Karpas-422 (cell line): ENCODE measurements at places on chromosomes 5 and 9. TPM values are rescaled to one million over a fixed set of nuclear protein-coding genes. Genes with fewer than 3 reads are reported as not detected.

NDOR1 gene
- 7.8 and 13.1 TPM in 2 replicates for total RNA-seq

ANKRD34B gene
- not detected in 2 replicates for total RNA-seq

GRXCR2 gene
- total RNA-seq, result not detected in 2 replicates

CYSRT1 gene
- total RNA-seq, result 0.75 and 1.2 TPM in 2 replicates

ZNF618 gene
- not detected in 2 replicates for total RNA-seq

AQP7 gene
- total RNA-seq, result not detected in 2 replicates

AGXT2 gene
- total RNA-seq, result not detected in 2 replicates

C9orf153 gene
- 2.9 TPM in 1 of 2 replicates, not detected in the other for total RNA-seq

LEAP2 gene
- 3.1 and 6.6 TPM in 2 replicates for total RNA-seq

BRINP1 gene
- total RNA-seq, result not detected in 2 replicates

TRIM23 gene
- 32.1 and 44.1 TPM in 2 replicates for total RNA-seq

CDHR2 gene
- 0.04 and 0.07 TPM in 2 replicates for total RNA-seq

DMRT2 gene
- total RNA-seq, result not detected in 2 replicates

SMIM23 gene
- total RNA-seq, result not detected in 2 replicates

SLC46A2 gene
- total RNA-seq, result not detected in 2 replicates

PCDHA4 gene
- total RNA-seq, result not detected in 2 replicates

PLCXD3 gene
- total RNA-seq, result not detected in 2 replicates

KCTD16 gene
- 0.11 and 0.36 TPM in 2 replicates for total RNA-seq

CIZ1 gene
- 62.7 and 84.0 TPM in 2 replicates for total RNA-seq

RANBP3L gene
- 0.18 and 0.22 TPM in 2 replicates for total RNA-seq

PDCD1LG2 gene
- not detected in 2 replicates for total RNA-seq

ELOVL7 gene
- 0.11 TPM in 1 of 2 replicates, not detected in the other for total RNA-seq

GFRA3 gene
- 0.37 TPM in 1 of 2 replicates, not detected in the other for total RNA-seq

SPINK7 gene
- not detected in 2 replicates for total RNA-seq

ARL15 gene
- 1.3 and 10.7 TPM in 2 replicates for total RNA-seq

SPINK5 gene
- total RNA-seq, result not detected in 2 replicates

SYK gene
- total RNA-seq, result 151 and 216 TPM in 2 replicates

SLC34A3 gene
- total RNA-seq, result not detected in 2 replicates

FOXE1 gene
- total RNA-seq, result not detected in 2 replicates

DOK3 gene
- total RNA-seq, result 138 and 188 TPM in 2 replicates

ZBTB5 gene
- 24.6 and 31.3 TPM in 2 replicates for total RNA-seq

LAMC3 gene
- total RNA-seq, result not detected in 2 replicates

PCDHGA8 gene
- 8.8 and 9.6 TPM in 2 replicates for total RNA-seq

FAM200C gene
- 0.76 and 2.0 TPM in 2 replicates for total RNA-seq

CDKN2A gene
- 88.7 and 254 TPM in 2 replicates for total RNA-seq

PROB1 gene
- 0.78 and 2.3 TPM in 2 replicates for total RNA-seq

NMUR2 gene
- total RNA-seq, result not detected in 2 replicates

FAM114A2 gene
- 22.7 and 32.5 TPM in 2 replicates for total RNA-seq

CATSPER3 gene
- not detected in 2 replicates for total RNA-seq

CNTLN gene
- 13.0 and 18.3 TPM in 2 replicates for total RNA-seq

RFESD gene
- total RNA-seq, result 6.2 and 6.8 TPM in 2 replicates

PNPLA7 gene
- 1.8 and 3.3 TPM in 2 replicates for total RNA-seq

SLC36A2 gene
- total RNA-seq, result not detected in 2 replicates

LECT2 gene
- not detected in 2 replicates for total RNA-seq

BOD1 gene
- 28.4 and 30.0 TPM in 2 replicates for total RNA-seq

TRPM3 gene
- not detected in 2 replicates for total RNA-seq

GABRP gene
- not detected in 2 replicates for total RNA-seq

STPG3 gene
- 0.61 and 0.86 TPM in 2 replicates for total RNA-seq

ADAMTSL2 gene
- total RNA-seq, result not detected in 2 replicates

SLC28A3 gene
- not detected in 2 replicates for total RNA-seq

CPLANE1 gene
- 0.04 TPM in 2 replicates for total RNA-seq

QRFP gene
- not detected in 2 replicates for total RNA-seq

NMRK1 gene
- 9.0 and 14.3 TPM in 2 replicates for total RNA-seq

LHX2 gene
- total RNA-seq, result not detected in 2 replicates
